ENCODE measurements at places on chromosomes 1 and 21.

DNA sequence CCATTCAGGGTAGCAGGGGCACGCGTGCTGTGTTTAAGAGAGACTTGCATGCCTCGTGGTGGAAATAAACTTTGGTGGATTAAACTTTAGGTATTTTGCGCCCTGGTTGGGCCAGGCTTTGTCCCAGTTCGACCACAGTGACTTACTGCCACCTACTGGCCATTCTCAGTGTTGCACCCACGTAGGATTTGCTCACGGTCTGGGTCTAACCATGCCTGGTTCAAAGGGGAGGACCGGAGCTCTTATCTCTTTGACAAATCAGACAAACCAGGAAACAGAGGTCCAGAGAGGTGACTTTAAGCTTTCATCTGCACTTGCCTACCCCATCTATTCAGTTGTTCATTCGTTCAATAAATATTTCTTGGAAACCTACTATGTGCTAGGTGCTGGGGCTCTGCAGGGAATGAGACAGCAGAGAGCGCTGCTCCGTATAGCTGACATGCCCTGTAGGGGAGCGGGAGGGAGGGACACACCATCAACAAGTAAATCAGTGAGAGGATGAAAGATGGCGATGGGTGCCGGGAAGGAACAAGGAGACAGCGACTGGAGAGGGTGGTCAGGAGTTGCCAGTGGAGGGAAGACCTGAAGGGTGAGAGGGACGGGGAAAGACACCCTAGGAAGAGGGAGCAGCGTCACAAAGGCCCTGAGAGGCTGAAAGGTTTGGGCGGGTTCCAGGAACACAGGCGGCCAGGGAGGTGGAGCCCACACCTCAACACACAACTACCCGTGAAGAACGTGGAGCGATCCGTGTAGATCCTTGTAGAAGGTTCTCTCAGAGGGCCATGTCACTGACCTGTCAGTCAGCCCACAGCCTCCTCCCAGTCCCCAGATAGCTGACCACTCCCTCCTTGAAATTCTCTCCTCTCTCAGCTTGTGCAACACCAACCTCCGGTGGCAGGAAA lies 27.2 kb upstream of the TINAGL1 start:
- peak; percentile 91 for DNase-seq

- DNase-seq = peak; percentile 35
Observed at GRCh38 chr1:154969860-154970452, 591 bp downstream of the SHC1 start.

- DNase-seq = peak; percentile 89
Observed at GRCh38 chr1:8661185-8662110, 156.0 kb downstream of the RERE start.

DNA sequence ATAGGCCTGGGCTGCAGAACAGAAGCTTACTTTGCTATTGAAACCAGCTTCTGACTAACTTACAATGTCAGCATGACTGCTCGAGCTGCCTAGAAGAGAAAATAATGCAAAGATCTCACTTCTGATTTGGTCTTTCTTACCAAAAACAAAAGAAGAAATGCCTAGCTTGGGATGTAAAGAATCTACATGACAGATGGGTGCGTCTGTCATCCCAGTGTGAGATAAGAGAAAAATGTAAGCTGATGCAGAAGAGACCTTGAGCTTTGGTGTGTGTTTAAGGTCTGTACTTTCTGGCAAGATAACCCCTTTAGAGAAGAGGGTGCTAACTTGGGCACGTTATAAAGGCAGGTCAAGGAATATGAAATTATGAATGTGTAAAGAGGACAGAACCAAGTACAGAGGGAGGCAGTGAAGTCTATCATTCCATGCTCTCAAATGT lies 3.6 kb downstream of the FAM20B start:
- DNase-seq = no peak

- no peak for DNase-seq
Observed at GRCh38 chr1:65166572-65167305, 18.7 kb downstream of the AK4 start.

DNA sequence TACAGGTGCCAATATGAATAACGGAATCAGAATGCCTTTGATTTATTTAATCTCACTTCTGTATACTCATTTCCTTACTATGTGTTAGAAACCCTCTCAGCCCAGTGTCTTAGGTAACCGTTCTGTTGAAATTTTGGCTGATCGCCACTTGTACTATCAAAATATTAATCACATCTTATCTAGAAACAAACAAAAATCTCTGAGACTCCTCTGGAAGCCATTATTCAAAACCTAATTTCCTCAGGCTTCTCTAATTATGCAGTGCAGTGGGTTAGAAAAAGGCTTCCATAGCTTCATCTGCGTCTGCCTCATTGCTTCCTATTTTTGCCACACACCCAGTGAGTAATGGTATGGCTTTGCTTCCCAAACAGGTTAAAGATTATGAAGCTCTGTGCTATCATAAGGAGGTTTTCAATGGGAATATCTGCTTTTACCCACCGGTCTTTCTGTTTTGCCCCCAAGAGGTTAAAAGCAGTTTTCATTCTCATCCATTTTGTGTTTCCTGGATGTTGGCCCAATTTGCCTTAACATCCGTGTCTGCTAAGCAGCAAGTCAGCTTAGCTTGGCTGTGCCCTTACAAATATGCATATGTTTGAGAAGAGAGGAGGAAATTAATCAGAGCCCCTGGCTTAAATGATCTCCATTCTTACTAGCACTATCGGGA lies 129.6 kb downstream of the RYR2 start:
- no peak for DNase-seq

DNA sequence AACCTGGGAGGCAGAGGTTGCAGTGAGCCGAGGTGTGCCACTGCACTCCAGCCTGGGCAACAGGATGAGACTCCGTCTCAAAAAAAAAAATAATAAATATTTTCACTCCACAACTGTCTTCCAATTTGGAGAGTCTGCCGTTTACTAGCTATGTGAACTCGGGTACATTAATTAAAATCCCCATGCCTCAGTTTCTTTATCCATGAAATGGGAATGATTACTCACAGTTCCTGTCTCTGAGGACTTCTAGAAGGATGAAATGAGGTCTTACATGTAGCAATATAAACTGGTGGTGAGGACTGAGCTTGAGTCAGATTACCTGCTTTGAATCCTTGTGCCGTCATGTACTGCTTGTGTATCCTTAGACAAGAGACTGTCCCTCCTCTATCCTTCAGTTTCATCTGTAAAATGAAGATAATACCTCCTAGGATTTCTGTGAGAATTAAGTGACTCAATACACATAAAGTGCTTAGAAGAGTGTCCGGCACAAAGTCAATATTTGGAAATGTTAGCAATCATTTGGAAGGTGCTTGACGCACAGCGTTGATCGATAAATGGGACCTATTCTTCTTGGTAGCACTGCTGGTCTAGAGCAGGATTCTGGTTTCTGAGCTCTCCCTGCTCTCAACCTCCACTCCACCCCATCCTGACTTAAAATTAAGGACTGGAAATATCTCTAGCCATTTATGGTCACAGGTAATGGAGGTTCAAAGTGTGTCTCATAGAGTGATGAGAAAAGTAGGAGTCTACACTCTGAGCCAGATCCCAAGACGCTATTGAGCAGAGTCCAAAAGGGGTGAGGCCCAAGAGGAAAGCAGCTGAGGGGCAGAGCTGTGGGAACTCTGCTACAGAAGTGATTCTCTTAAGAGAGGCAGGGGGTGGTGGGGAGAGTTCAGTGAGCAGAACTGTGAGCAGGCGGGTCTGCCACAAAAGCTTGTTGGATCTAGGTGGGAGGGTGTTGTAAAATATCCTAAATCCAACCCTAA lies 11.6 kb upstream of the DDI2 start:
- DNase-seq = no peak

DNA sequence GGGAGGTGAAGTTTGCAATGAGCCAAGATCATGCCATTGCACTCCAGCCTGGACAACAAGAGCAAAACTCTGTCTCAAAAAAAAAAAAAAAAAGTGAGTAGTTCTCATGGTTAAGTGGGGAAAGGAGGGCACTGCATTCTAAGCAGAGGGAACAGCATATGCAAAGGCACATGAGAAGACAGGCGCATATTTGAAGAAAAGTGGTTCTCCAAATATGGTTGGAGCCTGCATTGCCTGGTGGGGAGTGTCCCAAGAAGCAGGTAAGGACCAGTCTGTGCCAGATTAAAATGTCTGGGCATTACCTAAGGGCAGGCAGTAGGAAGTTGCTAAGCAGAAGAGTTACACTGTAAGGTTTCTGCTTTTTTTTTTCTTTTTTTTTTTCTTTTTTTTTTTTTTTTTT lies 2.5 kb upstream of the KPNA6 start:
- DNase-seq = no peak

- DNase-seq = no peak
Observed at GRCh38 chr1:214236477-214236876, 44.5 kb upstream of the SMYD2 start.

DNA sequence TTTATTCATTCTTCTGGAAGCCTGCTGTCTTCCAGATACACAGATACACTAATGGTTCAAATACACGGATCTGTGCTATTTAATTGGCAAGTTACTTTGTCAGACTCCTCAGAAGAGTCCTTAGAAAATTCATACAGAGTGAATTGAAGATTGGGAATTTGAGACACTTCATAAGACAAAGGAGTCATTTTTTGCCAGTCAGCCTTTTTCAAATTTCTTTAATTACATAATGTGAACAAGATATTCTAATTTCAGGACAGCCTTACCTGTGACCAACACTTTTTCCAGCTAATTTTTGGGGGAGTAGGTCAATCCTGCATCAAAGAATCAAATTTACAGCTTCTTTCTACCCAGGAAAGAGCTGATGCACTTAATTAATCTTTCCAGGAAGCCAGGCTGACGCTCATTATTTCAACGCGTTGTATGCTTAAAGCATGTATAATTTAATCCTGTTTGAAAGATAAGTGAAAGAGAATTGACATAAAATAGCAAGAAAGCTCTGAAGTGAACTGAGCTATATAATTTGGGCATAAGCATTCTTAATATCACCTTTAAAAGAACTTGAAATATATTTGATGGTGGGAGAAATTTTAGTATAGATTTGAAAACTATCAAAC lies 12.8 kb upstream of the NRIP1 start:
- no peak for DNase-seq

DNA sequence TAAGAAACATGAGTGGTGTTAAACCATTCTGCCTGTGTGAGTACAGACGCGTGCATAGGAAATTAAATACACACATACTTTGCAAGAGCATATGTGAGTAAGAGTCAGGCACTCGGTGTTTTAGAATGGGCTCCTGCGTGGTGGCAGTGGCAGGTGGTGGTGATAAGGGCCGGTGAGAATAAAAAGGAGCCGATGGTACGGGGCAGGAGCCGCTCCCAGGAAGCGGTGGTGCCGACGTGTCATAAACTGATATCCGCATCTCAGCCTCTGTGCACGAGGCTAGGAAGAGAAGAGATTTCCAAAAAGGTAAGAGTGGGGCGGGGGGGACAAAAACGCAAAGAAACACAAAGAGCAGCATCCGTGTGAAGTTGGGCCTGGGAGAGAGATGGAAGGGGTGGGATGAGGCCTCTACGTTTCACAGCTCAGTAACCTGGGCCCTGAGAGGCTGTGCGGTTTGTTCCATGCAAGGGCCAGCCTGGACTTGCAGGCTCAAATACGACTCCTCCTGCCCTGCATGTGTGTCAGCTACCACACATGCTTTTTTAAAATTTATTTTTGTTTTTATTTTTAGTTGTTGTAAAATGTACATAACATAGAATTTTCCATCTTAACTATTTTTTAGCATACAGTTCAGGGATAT lies 127.7 kb upstream of the COL6A1 start:
- DNase-seq = no peak

DNA sequence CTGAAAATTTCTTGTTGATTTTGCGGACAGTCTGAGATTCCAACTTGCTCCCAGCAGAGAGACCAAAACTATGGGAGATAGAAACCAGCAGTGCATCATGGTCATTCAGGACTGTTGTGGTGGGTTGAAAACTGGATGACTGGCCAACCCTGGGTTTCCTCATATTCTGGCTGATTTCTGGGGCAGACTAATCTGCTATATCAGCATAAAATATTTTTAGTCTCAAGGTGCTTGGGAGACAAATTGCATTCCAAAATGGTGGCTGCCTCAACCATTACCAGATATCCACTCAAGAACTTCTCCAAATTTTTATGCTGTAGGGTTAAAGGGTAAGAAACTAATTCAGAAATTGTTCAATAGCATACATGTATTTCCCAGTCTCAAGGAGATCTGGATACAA lies 434.0 kb downstream of the BRINP3 start:
- DNase-seq = no peak

DNA sequence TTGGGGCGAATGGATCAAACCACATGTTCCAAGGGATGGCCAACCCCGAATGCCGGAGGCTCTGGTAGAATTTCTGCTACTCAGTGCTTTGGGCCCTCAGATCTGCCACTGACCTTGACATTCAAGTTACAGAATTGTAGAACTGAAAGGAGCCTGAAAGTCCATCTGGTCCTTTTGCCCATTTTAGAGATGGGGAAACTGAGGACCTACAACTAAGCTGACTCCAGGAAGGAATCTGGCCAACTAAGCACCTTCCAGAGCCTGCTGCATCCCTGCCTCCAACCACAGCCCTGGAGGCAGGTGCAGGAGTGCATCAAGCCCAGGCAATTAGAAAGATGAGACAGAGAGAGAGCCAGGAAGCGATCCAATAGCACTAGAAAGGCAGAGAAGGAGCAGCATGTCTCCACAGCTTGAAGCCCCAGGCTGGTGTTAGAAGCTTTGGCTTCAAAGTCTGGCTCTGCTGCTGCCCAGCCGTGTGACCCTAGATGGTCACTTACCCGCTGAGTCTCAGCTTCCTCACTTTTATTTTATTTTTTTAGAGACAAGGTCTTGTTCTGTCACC lies 1.3 kb upstream of the CTRC start:
- DNase-seq = no peak

DNA sequence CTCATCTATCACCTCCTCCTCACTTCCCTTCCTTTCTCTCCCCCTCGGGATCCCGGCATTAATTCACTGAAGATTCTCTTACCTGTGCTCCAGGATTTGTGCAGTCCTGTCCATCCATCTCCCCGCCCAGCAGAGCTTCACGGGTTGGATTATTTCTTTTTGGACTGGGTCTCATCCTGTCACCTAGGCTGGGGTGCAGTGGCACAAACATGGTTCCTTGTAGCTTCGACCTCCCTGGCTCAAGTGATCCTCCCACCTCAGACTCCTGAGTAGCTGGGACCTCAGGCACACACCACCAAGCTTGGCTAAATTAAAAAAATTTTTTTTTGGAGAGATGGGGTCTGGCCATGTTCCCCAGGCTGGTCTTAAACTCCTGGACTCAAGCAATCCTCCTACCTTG lies 12.3 kb upstream of the CSF3R start:
- DNase-seq = no peak

DNA sequence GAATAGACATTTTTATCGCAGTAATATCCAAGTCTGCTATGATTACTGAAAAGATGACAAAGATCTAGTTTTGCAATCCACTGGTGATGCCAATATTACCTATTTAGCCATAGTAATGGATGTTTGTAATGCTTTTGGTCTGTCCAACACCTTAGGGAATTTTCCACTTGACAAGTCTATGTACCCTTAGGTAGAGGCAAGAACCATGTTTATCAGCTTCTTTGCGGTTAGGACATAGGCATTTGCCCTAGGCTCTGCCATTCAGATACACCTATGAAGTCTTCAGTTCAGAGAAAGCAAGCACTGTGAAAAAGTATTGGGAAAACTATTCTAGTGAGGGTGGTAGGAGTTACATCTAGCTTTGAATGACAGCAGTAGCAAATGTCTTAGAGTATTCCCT lies 40.2 kb upstream of the SLC35D1 start:
- no peak for DNase-seq
